ENCODE measurements at places on chromosomes 4 and X. TPM values are rescaled to one million over a fixed set of nuclear protein-coding genes. Genes with fewer than 3 reads are reported as not detected.

DNA sequence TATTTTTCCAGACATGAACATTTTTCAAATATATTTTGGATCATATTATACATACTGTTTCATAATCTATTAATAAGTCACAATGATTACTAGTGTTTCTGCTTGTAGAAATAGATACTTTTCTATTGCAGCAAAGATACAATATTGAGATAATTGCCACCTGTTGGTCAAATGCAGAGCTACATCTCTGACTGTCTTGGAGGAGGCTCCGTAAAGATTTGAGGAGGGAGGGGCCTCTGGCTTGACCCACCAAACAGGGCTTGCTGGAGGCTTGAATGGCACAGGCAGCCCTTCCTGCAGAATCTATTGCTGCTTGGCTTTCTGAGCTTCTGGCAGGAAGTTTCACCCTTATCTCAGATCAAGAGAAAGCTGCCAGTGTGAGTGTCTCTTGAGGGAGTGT lies 99.3 kb upstream of the ARMCX2 start:
- peak; percentile 75 for DNase-seq

- DNase-seq: no peak
These were observed 648.8 kb downstream of the IQCM start for GRCh38 chr4:149166876-149167275.

Gene KLHL4
- total RNA-seq: not detected

- no peak for DNase-seq
These were observed 66.7 kb upstream of the FRAS1 start for GRCh38 chr4:77990456-77990855.

DNA sequence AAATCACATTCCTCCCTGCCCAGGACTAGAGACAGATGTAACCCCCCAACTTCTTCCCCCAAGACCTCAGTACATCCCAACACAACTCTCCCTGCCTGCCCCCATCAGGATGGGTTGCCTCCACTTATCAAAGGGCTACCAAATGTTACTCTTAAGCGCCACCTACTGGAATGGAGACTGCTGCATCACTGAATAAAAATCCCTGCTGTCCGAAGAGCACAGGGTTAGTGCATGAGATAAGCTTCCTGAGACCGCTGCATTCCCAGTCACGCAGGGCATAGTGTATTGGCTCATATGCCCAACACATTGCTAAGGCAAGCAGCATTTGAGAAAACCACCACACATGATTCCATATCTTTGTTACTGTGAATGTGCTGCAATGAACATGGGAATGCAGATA lies 544.5 kb downstream of the PPP4R3C start:
- no peak for DNase-seq

Gene OTUD6A
- total RNA-seq: not detected

DNA sequence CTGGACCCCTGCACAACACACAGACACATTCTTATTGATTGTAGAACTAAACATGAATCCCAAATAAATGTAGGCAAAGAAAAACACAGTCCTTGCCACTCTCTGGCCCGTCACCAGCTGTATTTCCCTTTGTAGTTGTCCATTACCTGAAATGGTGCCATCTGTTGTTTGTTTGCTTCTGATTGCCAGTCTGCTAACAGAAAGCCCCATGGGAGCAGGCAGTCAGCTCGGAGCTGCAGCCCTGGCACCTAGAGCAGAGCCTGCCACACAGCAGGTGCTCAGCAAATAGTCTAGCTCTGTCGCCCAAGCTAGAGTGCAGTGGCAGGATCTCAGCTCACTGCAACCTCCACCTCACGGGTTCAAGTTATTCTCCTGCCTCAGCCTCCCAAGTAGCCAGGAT lies 28.9 kb downstream of the CPLX1 start:
- no peak for DNase-seq

Gene TMEM150C
- total RNA-seq: not detected

- no peak for DNase-seq
These were observed 24.4 kb upstream of the CFAP299 start for GRCh38 chr4:80311130-80311529.

- DNase-seq: no peak
These were observed 499.6 kb downstream of the ACTRT1 start for GRCh38 chrX:127552571-127552970.

GRCh38 chrX:1419545-1420355 lies 27.8 kb upstream of the SLC25A6 start:
- DNase-seq: no peak

- DNase-seq: no peak
These were observed 286.5 kb downstream of the GLUD2 start for GRCh38 chrX:121333942-121334341.

- no peak for DNase-seq
These were observed 66.5 kb downstream of the CHIC2 start for GRCh38 chr4:53997898-53998297.
